NCI-H1105 treated with DMSO at 0.1 percent for 48 hours (cell line): ENCODE measurements at places on chromosomes 1 and 21.

DNA sequence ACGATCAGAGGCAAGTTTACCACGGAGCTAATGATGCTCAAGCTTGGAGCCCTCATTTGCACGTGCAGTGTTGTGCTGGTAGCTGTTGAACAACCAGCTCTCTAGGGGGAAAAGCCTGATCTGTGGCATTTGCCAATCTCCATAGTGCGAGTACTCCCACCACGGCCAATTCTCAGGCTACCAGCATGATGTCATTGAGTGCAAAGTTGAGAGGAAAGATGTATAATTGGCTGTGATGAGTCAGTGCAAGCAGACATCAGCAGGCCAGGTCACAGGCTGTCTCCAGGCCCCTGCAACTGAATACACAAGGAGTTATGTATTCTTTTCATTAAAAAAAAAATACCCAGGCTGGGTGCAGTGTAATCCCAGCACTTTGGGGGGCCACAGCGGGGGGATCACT is 233.1 kb upstream of the VAMP3 start:
- DNase-seq: no peak

GRCh38 chr1:12296623-12297022 is 66.8 kb downstream of the VPS13D start:
- no peak for DNase-seq

DNA sequence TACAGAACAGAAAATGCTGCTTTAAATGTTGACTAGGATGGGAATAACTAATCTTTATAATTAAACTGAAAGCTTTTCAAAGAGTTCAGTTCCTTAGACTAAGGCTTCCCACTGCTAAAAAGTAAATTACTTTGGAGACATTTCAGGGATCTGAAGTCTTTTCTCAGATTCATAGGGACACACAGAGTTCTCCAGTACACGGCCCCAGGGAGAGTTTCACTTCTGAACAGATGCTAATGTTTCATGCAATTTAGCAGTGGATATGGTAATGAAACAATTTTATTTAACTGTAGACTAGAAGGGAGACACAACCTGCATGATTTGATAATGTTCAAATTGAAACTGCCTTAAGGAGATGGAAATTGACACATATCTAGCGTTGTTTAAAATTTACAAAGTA is 1282.6 kb downstream of the NCAM2 start:
- DNase-seq: no peak

- DNase-seq: no peak
These were observed 147.5 kb downstream of the ZC3H11B start for GRCh38 chr1:219465212-219466093.

DNA sequence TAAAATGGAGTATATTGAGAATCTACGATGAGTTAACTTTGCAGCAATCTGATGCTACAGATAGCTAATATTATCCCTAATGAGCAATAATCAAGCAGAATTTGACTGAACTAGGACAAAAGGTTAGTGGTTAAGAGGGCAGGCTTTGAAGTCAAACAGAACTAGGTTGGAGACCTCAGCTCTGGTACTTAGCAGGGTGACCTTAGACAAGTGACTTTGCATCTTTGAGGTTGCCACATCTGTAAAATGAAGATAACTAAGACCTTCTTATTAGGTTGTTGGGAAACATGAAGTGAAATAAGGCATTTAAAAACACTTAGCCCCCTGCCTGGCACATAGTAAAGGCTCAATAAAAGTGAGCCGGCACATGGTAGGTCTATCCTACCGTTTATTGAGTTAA is 4.3 kb upstream of the FUCA1 start:
- no peak for DNase-seq

DNA sequence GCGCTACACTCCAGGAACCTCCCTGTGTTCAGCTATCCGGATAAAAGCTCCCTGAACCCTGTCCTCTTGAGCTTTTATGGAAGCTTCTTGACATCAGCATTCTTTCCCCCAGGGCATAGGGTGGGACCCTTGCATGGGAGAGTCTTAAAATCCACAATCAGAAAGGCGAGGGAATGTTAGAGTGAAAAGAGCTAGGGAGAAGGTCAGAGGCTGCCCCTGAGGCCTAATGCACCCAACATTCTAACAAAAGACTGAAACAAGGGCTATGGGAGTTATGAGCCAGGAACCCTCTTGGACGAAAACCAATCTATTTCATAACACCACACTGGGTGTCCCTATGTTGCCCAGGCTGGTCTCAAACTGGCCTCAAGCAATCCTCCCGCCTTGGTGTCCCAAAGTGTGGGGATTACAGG is 36.7 kb downstream of the NEK2 start:
- no peak for DNase-seq

GRCh38 chr21:38852278-38852677 is 46.5 kb downstream of the ETS2 start:
- DNase-seq: no peak

DNA sequence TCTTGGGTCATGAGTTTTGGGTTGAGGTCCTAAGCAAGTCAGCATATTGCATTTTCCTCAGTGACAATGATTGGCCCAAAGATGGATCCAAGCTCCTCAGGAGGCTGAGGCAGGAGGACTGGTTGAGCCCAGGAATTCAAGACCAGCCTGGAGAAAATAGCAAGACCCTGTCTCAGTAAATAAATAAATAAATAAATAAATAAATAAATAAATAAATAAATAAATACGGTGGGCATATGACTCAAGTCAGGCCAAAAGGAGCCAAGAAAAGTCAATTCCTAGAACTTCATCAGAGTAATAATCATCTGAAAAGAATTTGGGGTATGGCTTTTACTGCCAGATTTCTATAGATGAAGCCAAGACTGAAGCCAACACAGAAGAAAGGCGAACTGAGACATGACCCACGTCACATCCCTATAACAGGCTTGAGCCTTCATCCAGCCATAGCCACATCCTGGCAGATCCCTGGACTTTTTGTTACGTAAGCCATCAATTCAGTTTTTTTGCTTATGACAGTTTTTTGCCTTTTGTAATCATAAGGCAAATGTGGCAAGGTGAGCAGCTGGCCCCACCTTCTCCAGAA is 88.5 kb upstream of the NFASC start:
- no peak for DNase-seq

GRCh38 chr1:19435851-19436455 is 49.4 kb downstream of the CAPZB start:
- DNase-seq: no peak

DNA sequence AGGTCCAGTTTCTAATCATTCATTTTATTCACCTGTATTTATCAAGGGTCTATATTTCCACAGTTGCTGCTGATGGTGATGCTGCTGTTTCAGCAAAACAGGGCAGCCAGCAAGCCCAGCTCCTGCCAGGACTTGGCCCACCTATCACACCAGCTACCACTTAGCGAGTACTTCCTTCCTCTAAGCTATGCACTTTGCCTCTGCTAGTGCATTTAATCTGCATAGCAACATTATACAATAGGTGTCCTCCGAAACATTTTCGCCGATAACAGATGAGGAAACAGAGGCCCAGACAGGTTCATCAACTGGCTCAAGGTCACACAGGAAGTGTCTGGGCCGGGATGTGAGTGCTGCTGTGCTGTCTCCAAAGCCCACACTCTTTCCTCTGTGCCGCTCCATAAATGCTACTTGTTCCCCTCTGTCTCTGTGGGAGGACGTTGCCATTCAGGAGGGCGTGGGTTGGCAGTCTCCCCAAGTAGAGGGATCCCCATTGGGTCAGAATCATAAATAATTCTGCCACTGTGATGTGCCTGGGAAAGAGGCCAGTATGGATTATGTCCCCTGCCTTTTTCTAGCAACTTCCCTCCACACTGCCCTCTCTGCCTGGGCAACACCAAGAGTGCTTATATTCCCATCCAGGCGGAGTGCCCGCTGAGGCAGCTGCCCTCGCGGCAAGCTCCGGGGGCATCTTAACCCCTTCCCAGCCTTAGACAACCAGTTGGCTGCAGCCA is 9.4 kb upstream of the PLEKHA6 start:
- DNase-seq: no peak

DNA sequence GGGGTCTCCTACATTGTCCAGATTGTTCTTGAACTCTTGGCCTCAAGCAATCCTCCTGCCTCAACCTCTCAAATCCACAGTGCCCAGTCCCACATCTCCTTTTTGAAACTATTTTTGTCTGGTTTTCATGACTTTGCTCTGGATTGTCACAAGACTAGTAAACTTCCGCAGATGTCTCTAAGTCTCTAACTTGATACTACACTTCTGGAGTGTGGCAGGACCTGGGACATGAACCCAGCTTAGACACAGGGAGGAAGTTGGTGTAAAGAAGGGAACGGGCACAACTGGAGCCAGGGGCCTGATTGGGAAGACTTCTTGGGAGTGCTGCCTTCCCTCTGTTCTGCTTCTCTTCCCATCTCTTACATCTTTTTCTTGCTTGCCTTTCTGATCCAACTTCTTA is 16.2 kb upstream of the DISC1 start:
- no peak for DNase-seq

DNA sequence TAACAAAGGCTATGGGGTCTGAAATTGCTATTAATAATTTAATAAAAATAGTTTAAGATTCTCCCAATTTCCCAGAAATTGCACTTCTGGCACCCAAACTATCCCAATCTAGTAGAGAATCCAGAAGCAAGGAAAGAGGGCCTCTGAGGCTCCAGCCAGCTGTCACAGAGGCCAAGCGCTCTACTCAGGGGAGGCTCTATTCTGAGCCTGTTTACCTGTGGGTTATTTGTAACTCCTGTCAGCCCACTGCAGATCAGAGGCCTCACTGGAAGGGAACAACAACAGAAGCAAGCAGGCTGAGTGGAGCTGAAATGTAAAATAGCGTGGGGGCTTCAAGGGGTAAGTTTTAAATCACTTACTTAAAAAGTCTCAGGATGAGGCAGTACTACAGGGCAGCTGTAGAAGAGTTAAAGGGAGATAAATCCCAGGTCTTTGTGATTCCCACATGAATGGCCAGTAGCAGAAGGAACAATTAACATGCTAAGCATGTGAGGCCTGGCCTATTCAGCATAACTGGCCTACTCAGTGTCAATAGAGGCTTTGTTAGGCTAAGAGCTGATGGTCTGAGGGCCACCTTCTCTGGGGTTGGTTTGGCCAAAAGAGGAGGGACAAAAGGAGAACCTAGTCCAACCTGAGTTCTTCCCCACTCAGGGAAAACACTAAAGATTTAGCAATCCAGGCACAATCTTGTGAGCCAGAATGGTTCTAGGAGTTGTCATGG is 12.8 kb downstream of the ZNF687 start:
- no peak for DNase-seq

DNA sequence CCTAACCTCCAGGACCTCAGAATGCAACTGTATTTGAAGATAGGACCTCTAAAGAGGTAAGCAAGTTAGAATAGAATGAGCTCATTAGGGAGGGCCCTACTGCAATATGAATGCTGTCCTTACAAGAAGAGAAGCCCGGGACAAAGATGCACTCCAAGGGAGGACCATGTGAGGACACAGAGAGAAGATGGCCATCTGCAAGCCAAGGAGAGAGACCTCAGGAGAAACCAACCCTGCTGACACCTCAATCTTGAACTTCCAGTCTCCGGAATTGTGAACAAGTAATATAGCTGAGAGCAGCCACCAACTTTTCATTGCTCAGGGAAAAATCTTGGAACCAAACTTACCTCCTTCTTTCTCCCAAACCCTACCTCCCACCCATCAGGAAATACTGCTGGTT is 15.0 kb upstream of the GALNT2 start:
- DNase-seq: no peak

DNA sequence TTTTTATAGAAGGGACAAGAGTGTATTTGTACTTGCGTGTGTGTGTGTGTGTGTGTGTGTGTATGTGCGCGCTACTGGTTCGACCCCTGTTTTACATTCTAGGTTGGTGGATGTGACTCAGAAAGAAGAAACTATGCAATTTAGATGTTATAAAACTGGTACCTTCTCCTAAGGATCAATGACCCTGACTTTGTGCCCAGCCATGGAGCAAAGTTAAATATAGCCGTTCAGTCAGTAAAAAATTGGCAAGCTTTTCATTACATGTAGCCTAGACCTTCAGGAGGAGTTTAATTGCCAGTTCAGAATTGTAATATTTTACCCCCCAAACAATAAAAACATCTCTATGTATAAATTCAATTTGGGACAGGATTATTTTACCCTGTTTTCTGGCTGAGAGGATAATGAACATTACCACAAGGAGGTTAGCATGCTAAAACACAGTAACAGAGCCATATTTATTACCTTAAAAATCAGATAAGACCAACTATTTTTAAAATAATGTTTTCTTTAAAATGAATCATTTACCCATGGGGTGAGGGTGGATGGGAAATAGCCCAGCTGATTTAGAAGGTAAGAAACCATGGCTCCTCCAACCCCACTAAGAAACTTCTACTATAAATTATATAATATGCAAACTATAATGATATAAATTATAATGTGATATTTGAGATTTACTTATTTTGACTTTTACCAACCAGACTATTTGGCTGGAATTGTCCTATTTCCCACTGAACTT is 33.5 kb upstream of the MTR start:
- DNase-seq: no peak

- DNase-seq: no peak
These were observed 62.6 kb upstream of the ACOT11 start for GRCh38 chr1:54485416-54485815.

DNA sequence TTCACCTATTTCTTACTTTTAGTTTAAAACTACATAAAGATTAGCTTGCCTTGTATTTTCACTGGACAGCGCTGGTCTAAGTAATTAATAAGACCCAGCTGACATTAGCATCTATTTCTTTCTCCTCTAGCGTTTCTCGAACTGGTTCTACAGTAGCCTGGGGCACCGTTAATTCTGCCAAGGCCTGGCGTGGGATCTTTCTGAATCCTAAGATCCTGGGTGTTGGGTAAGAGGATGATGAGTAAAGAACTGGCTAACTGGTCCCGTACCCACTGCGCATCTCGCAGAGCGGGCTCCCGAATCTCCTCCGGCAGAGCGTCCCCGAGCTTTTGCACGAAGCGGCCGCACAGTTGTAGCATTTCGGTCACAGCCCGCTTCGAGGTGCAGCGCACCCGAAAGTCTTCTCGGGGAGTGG is 309 bp downstream of the NSL1 start:
- peak; percentile 83 for DNase-seq

GRCh38 chr21:43880111-43880985 is 15.3 kb downstream of the AGPAT3 start:
- DNase-seq: no peak
